ENCODE measurements at places on chromosomes 16 and 17.

DNA sequence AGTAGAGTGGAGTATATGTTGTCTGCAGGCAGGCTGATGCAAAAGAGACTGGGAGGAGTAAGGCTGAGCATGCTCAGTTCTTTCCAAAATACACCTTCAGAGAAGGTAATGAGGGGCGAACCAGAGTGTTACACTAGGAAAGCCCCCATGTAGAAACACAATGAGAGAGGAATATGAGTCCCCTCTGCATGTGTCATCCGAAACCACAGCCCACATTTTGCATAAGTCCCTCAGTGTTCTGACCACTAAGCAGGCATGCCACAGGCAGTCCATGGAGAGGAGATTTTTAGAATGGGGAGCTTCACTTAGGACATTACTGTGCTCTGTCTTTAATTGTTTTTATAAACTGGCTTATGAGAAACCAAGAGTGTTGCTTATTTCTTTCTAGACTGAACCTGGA is 32.0 kb downstream of the SLC6A2 start:
- no peak for DNase-seq

DNA sequence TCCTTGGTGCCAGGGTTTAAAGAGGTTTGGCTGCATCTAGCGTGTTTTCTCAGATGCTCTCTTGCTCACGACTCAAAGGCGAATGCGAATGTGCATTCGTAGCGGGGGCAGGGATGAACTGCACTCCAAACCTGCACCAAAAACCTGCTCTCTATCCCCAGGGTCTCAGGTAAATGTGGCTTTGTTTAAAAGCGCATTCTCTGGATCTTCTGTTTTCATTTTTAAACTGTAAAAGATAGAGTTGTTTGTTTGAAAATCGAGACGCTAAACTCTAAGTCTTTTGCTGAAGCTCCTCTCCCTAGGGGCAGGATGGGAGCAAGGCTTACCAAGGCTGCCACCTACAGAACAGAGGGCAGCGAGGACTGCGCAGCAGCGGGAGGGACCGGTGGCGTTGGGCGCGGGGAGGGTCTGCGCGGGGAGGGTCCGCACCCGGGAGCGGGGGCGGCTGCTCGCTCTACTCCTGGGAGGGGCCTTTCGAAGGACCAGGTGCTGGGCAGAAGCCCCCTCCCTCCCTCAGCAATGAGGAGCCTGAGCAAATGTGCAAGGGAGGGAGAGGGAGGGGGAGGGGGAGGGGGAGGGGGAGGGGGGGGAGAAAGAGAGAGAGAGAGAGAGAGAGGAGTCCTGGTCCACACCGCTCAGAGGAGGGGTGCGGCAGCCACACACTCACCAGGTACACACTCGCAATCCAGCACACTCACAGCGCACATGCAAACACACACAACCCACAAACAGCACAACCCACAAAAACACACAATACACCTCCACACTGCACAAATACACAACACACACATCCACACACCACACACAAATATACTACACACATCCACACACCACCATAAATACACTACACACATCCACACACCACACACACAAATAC is 142.8 kb downstream of the GRIN2A start:
- no peak for DNase-seq

DNA sequence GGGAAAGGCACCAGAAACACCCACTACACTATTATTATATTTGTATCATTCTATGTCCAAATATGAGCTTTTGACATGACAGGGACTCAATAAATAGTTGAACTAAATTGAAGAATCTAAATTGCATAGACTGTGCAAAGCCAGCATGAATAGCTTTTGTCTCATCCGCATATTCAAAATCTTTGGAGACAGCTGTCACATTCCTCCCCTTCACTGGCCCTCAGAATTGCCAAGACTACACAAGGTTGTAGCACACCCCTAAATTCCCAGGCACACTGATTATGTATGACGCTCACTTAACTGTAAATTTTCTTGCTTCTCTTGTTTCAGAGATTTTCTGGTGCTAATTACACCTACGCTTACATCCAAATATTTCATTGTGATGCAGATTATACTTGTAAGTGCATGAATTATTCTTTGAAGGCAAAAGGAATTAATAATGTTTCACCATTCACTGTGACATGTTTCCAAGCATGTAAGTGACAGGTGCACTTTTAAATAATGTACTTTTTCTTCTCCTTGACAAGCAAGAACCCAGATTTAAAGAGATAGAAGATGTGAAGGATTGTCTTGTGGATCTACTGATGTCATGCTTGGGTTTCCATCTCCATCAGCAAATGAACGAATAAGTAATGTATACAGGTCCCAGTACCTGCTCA is 47.5 kb downstream of the CA10 start:
- DNase-seq: no peak

GRCh38 chr17:18267366-18267765 is 6.9 kb downstream of the MIEF2 start:
- DNase-seq: no peak

GRCh38 chr16:67965668-67966548 is 2.5 kb downstream of the SLC12A4 start:
- DNase-seq: no peak

DNA sequence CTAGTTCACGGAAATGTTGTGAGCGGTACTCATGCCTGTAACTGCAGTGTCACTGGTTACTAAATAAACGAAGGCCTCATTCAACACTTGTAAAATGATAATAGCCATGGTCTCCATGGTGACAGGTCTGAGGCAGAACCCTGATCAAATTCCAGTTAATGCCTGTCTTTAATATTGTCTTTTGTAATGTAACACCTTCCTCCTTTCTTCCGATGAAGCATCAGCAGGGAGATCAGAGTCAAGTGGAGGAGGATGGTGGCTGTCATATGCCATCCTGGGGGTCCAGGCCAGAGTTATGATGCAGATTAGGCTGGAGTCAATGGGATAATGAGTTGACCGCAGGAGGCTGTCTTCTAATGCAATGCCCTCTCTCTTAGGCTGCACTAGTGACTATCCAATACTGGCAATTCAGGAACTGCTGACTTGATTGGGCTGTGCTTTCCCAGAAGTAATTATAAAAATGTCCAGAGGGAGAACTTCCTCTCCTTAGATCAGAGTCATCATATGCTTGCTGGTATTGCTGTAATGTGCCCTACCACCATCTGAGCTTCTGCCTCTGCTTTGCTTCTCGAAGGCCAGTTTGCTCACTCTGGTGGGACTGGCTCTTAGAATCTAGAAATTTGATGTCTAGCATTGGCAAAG is 419.1 kb downstream of the CA10 start:
- peak; percentile 68 for DNase-seq

DNA sequence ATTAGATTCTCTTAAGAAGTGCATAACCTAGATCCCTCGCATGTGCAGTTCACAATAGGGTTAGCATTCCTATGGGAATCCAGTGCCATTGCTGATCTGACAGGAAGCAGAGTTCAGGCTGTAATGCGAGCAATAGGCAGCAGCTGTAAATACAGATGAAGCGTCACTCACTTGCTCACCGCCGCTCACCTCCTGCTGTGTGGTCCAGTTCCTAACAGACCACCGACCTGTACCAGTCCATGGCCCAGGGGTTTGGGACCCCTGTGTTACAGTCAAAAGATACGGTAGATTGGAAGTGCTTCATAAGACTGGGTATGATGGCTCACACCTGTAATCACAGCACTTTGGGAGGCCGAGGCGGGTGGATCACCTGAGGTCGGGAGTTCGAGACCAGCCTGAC is 2.8 kb downstream of the STAT5A start:
- no peak for DNase-seq

GRCh38 chr17:61583242-61583641 is 7.8 kb downstream of the NACA2 start:
- no peak for DNase-seq

DNA sequence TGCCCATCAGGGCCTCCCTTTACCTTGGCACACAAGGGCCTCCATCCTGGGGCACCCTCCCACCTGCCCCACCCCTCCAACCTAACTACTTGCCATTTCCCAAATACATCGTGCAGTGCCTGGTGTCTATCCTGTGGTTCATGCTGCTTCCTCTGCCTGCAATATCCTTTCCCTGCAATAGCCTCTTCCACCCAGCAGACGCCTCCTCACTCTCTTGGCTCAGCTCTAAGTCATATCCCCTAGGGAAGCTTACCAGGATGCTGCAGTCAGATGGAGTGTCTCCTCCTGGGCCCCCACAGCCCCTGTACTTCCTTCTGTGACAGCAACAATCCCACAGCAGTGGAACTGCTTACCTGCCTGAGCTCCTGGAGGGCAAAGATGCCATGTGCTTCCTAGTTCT is 36.7 kb downstream of the CCDC182 start:
- no peak for DNase-seq

DNA sequence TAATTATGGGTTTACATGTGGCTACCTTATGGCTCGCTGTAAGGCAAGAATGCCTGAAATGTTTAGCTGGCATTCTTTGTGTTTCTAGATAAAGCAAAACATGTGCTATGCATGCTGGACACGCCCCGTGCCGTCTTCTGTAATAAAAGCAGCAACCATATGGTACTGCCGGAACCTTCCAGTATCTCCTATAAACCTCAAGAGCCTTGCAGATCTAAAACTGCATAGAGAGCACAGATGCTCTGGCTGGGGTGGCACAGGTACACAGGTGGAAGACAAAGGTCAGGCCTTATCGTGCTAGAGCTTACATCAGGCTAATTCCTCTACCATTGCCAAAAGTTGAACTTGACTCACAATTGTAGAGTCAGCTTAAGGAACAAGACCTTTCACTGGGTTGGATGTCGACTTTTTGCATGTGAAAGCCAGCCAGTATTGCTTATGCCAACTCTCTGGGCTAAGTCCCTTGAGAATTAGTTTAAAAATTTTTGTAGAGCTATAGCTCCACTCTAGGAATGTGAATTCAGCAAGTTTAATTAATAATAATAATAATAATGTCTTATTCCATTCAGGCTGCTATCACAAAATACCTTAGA is 187.4 kb upstream of the CACNG5 start:
- DNase-seq: no peak

DNA sequence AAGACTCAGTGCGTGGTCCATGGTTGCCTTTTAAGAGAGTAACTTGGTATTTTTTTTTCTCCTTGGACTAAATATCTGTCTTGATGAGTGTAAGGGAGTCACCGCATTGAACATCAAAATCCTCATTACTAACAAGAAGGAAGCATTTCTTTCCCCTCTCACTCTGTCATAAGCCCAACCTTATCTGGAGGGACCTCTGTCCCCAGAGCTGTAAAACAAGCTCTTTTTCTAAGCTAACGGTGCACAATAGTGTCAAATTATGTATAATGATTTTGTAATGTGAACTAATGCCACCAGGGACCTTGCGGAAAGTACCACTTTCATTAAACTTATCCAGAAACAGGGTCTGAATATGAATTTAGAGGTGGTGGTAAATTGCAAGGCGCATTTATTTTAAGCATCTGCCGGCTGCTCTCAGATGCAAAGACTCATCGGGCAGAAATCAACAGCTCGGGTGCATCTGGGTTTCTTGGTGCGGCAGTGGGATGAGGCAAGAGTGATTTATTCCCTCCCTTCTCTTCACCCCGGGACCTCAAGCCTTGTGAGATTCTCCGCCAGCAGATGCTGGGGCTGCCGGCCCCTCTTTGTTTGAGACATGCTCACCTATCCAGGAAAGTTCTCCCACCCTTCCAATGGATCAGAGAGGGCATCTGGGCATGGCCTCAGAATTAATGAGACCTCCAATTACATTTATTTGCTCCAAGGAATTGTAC is 95.2 kb upstream of the IRX3 start:
- no peak for DNase-seq

- no peak for DNase-seq
These were observed 104.6 kb downstream of the SEC14L1 start for GRCh38 chr17:77245162-77245926.

- DNase-seq: no peak
These were observed at the start of gene KRT40 for GRCh38 chr17:40984226-40984625. TSS of gene KRT40 (minus strand) at chr17:40984326. CDS start at chr17:40984273, 53 bp downstream.

GRCh38 chr16:89862732-89863131 is 10.7 kb upstream of the TCF25 start:
- DNase-seq: no peak

DNA sequence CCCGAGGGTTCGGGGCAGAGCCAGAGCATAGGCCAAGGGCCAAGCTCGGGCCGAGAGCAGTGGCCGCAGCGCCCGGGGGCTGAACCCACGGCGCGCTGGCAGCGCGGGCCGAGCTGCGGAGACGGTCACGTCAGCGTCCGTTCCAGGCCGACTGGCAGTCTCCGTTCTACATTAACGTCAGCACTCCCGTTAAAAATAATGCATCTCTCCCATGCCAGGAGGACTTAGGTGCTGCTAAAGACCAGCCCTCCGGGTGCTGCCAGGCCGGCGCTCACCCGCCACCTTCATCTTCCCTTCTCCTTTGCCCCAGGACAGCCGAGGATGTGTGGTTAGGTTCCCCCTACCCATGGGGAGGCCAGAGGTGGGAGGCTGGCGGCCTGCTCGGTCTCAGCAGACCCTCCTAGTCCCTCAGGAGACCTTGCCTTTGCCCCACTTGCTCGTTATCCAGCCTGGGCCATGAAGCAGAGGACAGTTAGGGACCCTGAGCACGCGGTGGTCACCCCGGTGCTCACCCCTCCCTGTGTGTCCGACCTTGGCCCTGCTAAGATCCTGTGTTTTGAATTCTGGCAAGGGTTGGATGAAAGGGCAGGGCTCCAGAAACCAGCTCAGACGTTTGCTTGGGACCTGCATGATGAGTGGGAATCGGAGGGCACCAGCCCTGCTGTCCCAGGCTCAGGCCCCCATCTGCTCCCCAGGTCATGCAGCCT is 572 bp downstream of the MPG start:
- no peak for DNase-seq

DNA sequence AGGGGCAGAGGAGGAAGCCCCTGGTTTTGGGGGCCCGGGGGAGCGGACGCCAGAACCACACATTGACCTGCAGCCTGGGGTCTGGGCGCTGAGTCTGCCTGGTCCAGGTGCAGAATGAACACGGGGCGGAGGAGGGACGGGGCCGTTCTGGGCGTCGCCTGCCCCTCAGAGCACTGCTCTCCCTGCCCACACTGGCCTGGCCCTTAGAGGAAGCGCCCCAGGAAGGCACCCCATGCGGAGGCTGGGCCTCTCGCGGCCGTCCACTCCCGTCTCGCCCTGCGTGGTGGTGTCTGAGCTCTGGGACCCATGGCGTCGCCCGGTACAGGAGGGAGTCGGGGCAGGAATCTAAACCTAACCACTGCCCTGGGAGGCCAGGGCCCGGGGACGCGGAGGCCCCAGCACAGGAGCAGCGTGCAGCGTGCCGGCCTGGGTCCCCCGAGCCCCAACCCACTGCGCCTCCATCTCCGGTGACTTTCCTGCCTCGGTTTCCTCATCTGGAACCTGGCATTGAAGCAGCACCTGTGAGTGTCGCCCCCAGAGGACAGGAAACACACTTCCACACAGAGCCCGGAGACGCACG is 4.3 kb downstream of the TPSD1 start:
- no peak for DNase-seq

GRCh38 chr17:60151355-60151754 is 1.6 kb downstream of the CA4 start:
- DNase-seq: no peak

- DNase-seq: no peak
These were observed 27.2 kb upstream of the XYLT2 start for GRCh38 chr17:50318501-50319285.

Measured in NCI-H2081 treated with DMSO at 0.1 percent for 48 hours (cell line).